Activated CD8-positive, alpha-beta memory T cell treated with anti-CD3 and anti-CD28 coated beads, Interleukin-2, amount 50 U/mL, for 48 hours (primary cell): ENCODE measurements at places on chromosomes 1 and 21.
A peak's percentile ranks its signal among the peaks of the same experiment; 100 is the strongest.

DNA sequence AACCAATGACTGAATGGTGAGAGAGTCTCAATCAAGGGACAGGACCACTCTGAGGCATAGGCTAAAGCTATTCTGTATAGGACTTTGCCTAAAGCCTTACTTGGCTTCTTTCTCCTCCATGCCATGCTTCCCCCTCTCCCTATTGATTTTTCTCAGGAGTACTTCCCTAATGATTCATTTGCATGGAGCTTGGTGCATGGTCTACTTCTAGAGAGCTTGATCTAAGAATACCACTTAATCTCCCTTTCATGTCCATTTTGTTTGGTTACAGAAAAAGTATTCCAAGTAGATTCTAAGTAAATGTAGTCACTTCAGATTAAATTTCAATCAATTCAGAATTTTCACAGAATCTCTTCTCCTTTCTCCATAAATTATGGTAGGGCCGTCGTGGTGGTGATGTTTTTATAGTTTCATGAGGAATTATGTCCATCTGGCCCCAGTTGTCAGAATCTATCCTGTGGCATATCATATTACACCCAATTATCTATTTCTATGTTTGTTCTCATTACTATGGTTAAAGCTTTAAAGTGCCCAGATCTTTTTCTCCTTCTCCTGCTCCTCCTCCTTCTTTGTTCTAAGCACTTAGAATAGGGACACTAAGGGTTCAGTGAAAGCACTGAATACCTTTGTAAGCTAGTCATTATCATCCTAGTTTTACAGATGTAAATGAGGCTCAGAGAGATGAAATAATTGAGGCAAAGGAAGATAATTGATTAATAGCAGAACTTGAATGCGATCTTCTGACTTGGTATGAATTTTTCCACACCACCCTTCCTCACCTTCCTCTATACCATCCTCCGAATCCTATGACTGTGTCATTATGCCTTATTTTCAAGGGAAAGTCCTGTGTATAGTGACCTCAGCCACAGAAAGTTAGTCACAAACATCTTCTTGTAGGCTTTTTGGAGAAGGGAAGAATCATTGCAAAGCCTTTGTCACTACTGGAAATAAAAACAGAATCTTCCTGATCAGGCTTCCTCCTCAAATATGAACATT lies 85.6 kb upstream of the ZRANB2 start:
- DNase-seq = no peak

GRCh38 chr21:36705679-36706481 lies 7.0 kb downstream of the SIM2 start:
- DNase-seq = peak; percentile 53

GRCh38 chr1:59552007-59552406 lies 255.1 kb downstream of the FGGY start:
- no peak for DNase-seq

- DNase-seq = no peak
Measured at GRCh38 chr1:9051379-9051778, 18.1 kb downstream of the SLC2A5 start.

- no peak for DNase-seq
Measured at GRCh38 chr21:43639470-43640353, 19.6 kb downstream of the HSF2BP start.

DNA sequence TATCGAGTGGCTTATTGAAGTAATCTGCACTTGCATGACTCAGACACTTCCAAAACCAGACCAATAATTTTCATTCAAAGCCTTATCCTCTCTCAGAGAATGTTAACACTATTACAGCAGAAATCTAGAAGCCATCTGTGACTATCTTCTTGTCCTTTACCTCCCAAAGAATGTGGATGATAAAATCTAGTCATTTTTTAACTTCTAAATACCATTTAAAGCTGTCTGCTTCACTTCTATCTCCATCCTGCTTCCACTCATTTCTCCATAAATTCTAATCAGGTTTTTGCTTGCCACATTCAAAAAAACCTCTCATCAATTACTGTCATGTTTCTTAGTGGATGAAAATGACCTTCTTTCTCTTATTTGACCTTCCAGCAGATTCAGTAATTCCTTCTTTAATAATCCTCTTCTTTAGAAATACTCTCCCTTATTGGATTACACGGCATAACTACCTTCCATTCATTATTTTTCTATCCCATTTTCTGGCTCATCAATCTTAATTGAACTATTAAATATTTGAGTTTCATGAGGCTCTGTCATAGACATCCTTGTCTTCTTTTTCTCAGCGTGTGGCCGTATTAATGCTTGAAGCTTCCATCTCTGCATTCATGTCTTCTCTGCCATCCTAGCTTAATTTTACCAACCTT lies 1999.4 kb downstream of the MRPL39 start:
- no peak for DNase-seq

DNA sequence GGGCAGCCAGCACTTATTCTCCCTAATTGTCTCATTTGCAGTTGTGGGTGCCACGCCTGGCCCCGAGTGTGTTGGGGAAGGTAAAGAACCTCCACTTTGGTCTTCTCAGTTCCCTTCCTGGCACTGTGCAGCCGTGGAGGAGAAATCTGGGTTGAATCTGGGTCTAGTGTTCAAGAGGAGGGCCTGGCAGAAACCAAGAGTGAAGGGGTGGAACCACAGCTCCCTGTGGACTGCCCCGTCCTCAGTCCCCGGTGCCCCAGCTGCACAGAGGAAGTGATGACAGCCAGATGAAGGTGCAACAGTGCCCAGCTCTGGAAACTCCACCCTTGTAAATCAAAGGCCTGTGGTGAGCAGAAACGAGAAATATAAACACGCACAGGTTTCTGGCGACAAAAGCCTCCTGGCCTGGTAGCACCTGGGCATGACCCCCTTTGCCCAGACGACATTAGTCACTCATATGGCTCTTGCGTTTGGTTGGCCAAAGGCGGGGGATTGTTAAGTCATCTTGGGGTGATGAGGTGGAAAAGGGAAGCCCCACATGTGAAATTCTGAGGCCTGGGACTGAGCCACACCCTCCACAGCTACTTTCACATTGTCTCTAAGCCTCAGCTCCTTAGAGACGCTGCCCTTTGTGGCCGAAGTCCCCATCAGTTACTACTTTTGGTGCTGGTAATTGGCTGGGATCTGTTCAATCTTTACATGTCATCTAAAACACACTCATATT lies 4.2 kb upstream of the ECE1 start:
- DNase-seq = peak; percentile 88

- no peak for DNase-seq
Measured at GRCh38 chr1:84887261-84887934, 5.6 kb downstream of the LPAR3 start.

GRCh38 chr1:51930329-51930728 lies 51.8 kb upstream of the NRDC start:
- DNase-seq = no peak

- DNase-seq = no peak
Measured at GRCh38 chr1:178875936-178876335, 5.1 kb upstream of the ANGPTL1 start.

GRCh38 chr1:28150125-28150780 lies 26.2 kb downstream of the PTAFR start:
- DNase-seq = no peak

- DNase-seq = no peak
Measured at GRCh38 chr1:67575861-67576260, 109.1 kb upstream of the GADD45A start.

- no peak for DNase-seq
Measured at GRCh38 chr21:40067751-40068150, 200.5 kb downstream of the PCP4 start.

GRCh38 chr21:46213620-46214286 lies 14.8 kb downstream of the LSS start:
- DNase-seq = no peak

DNA sequence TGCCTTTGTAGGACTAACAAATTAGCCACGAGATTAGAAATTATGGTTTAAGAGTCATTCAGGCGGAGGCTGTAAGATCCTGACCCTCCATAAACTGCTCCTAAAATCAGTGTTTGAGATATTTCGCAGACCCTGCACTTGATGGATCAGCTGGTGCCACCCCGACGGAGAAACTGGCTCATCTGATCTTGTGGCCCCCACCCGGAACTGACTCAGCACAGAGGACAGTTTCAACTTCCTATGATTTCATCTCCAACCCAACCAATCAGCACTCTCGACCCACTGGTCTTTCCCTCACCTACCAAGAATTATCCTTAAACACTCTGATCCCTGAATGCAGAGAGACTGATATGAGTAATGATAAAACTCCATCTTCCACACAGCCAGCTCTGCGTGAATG lies 3.7 kb upstream of the JAM2 start:
- no peak for DNase-seq

GRCh38 chr1:207284209-207284897 lies 37.1 kb upstream of the CD55 start:
- DNase-seq = no peak

DNA sequence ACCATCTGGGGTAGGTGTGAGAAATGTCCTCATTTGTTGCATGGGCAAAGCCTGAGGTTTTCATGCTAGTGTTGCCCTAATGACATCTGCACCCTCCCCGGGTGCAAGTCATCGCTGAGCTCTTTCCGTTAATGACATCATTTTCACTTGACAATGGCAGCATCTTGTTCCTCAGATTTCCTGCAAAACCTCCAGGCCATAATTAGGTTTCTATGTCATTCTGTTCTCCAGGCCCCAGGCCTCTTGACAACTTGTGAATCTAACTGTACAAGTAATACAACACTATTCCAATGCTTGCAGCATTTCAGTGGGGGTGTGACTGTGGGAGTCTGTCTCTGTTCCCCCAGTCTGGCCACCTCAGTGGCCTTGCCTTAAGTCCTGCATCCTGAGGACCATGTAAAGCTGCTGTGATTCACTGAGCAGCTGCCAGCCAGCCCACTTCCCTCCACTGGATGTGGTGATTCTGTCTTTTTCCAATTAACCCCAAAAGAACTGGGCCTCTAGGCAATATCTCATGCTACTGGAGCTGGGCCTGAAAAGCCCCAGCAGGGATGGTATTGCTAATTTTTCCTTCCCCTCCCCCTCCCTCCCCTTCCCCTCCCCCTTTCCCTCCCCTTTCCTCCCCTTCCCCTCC lies 22.8 kb downstream of the RAB7B start:
- DNase-seq = no peak

DNA sequence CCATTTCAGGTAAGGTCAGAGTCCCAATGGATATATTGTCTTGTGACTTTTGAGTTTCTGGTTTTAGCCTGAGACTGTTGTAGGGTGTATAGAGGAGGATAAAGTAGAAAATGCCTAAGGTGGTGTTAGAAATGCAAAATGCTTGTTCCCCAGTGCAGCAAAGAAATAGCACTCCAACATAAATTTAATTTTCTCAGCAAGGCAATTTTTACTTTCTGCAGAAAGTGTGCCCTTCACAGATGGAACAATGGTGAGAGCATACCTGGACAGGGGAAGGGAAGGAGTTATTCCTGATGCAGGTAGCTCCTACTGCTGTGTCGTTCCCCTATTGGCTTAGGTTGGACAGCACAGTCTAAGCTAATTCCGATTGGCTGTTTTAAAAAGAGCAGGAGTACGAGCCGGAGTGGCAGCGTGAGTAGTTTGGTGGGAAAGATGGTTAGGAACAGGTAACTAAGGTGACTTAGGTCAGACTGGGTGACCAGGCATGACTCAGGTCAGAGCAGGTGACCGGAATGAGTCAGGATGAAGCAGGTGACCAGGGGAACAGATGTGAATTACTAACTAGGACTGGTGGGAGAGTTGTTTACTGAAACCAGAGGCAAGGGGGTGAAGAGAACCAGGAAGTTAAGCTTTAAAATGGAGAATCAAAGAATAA lies 21.5 kb downstream of the SPATA45 start:
- DNase-seq = no peak

GRCh38 chr21:45266518-45267389 lies 20.9 kb downstream of the POFUT2 start:
- peak; percentile 64 for DNase-seq

DNA sequence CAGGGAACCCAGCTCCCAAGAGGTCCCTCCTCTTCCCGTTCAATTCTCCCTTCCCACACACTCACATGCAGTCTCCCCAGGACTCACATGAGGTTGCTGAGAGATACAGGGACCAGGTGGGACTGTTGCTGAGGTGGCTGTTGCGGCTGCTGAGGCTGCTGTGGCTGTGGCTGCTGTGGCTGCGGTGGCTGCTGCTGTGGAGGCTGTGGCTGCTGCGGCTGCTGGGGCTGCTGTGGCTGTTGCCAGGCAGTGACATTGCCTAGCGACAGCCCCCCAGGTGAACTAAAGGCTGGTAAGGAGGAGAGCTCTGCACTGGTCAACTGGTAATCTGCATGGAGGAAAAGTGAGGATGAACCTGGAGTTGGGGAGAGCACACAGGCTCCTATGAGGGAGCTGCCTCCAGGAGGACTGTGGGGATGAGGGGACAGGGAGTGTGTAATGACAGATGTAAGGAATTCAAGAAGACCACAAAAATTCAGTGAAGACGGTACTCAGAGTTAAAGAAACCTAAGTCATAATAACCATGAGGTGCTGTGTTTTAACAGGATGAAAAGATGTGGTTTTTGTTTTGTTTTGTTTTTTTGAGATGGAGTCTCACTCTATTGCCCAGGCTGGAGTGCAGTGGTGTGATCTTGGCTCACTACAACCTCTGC lies 31.8 kb downstream of the MEF2D start:
- no peak for DNase-seq

DNA sequence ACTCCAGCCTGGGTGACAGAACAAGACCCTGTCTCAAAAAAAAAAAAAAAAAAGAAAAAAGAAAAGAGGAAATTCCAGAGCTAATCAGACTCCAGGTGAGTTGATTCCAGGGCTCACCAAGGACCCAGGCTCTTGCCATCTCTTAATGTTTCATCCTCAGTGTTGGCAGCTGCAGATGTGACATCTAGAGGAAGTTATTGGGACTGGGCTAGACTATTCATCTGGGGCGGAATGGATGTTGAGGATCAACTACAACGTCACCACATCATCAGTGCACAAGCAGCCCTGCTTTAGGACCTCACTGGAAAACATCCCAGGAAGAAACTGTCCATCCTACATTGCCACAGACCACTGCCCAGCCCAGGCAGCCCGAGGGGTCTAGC lies 28.6 kb upstream of the PARP1 start:
- DNase-seq = peak; percentile 0

GRCh38 chr21:44291936-44292811 lies 6.5 kb downstream of the AIRE start:
- no peak for DNase-seq

DNA sequence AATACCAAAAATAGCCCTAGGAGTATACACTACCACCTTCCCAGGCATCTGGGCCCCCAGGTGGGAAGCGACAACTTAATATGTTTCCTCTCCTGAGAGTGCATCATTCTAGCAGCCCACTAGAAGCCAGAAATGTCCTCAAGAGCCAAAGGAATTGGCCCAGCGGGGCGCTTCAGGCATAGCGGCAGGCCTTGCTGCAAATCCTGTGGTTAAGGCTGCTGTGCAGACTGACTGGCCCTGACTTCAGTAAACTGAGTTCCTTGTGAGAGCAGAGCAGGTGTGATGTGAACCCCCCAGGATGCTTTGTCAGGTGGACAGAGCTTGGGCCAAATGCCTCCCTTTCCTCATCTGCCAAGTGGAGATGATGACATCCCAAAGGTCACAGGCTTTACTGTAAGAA lies 29.7 kb upstream of the LDLRAP1 start:
- DNase-seq = peak; percentile 28

GRCh38 chr1:25063591-25064416 lies 133.7 kb upstream of the RUNX3 start:
- DNase-seq = no peak

DNA sequence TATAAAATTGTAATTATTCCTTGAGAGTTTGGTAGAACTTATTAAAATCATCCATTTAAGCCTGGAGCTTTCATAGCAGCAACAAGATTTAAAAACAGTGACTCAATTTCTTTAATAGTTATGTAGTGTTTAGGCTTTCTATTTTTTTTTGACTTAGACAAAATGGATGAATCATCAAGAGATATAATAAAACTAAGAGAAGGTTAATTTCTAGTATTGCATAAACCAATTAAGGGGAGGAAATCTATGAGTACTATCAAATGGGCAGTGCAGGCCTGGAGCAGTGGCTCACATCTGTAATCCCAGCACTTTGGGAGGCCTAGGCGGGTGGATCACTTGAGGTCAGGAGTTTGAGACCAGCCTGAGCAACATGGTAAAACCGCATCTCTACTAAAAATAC lies 416.3 kb upstream of the USP24 start:
- no peak for DNase-seq
